ENCODE measurements at places on chromosomes 7 and 10.

DNA sequence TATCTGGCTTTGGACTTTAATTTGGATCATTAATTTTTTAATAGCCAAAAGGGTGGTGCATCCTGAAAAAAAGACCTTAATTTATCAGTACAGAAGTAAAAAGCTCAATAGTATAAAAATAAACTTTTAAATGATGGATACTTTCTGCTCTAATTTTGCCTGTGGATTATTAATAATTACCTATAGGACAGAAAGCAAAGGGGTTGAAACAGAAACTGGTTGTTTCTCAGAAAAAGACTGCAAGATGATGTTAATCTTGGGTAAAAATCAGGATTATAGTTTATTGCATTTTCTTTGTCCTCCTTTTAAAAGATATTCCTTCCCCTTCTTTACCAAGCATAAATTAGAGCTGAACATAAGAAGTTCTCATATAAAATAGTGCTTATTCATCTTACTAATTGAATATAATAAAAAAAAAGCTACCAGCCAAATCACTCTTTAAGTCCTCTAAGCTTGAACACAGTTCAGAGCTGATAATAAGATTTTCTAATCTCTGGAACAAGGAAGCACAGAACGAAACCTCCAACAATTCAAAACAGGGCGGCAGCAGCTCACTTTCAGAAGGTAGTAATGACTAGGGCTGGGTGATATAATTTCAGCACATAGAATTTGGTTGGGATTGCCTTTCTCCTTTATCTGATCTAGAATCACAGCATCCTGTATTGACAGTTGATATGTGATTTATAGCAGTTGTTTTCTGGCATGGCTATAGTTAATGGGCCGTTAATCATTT lies 8.1 kb upstream of the GPR85 start:
- no peaks in the 10 kb centered on the region for H3K36me3 ChIP-seq
- H3K4me3 ChIP-seq = no peak overlapping the region
- H3K27me3 ChIP-seq = no peaks in the 10 kb centered on the region

- no peak for DNase-seq
- no peaks in the 10 kb centered on the region for H3K36me3 ChIP-seq
- H3K27me3 ChIP-seq = no peaks in the 10 kb centered on the region
- H3K27ac ChIP-seq = no peak overlapping the region
These were observed 48.2 kb upstream of the AMPH start for GRCh38 chr7:38679419-38679818.

- no peak overlapping the region for H3K27ac ChIP-seq
- H3K4me1 ChIP-seq = no peaks in the 10 kb centered on the region
- no peak for DNase-seq
- no peak overlapping the region for H3K4me3 ChIP-seq
These were observed 132.8 kb downstream of the GLI3 start for GRCh38 chr7:42104231-42104630.

- H3K4me3 ChIP-seq = no peak overlapping the region
- no peak overlapping the region for H3K27ac ChIP-seq
These were observed 164.8 kb downstream of the CDK14 start for GRCh38 chr7:90760892-90761291.

GRCh38 chr7:131538071-131538812 lies 18.2 kb downstream of the PODXL start:
- no peaks in the 10 kb centered on the region for H3K36me3 ChIP-seq
- no peaks in the 10 kb centered on the region for H3K27me3 ChIP-seq
- no peaks in the 10 kb centered on the region for H3K4me1 ChIP-seq
- no peak for DNase-seq
- H3K4me3 ChIP-seq = no peak overlapping the region

- no peaks in the 10 kb centered on the region for H3K4me1 ChIP-seq
- no peaks in the 10 kb centered on the region for H3K36me3 ChIP-seq
- no peaks in the 10 kb centered on the region for H3K27me3 ChIP-seq
- H3K4me3 ChIP-seq = no peak overlapping the region
- no peak for DNase-seq
- no peak overlapping the region for H3K27ac ChIP-seq
These were observed 56.2 kb upstream of the IGFBP3 start for GRCh38 chr7:45977256-45977780.

DNA sequence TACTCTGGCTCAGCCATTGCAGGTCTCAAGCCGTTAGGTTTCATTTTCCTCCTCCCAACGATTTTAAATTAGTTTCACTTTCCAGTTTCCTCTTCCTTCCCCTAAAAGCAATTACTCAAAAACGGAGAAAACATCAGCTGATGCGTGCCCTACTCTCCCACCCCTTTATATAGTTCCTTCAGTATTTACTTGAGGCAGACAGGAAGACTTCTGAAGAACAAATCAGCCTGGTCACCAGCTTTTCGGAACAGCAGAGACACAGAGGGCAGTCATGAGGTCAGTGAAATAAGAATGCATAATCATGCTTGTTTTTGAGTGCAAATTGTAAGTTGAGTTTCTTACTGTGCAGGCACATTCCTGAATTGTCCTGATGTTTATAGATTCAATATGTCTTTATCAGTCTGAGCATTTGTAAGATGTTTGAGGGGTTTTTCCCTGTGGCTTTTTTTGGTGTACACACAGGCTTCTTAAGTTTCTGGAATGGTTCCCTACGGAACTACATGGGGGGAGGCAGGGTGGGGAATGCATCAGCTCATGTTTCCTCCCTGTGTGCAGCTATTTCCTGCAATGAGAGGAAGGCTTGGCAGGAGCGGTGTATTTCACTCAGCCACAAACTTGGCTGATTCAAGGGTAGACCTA lies at the start of gene IFIT3:
Gene IFIT3, plus strand, starts transcription at position 195 of the 639 bp plus-strand sequence. Its CDS starts 77 bp downstream, at position 272.
- peak within 1 kb of the TSS; percentile 72 for H3K27ac ChIP-seq
- H3K4me3 ChIP-seq = peak within 1 kb of the TSS; percentile 51
- no peaks in the 10 kb centered on the region for H3K27me3 ChIP-seq
- H3K4me1 ChIP-seq = peaks cover 3% of the 10 kb centered on the region

DNA sequence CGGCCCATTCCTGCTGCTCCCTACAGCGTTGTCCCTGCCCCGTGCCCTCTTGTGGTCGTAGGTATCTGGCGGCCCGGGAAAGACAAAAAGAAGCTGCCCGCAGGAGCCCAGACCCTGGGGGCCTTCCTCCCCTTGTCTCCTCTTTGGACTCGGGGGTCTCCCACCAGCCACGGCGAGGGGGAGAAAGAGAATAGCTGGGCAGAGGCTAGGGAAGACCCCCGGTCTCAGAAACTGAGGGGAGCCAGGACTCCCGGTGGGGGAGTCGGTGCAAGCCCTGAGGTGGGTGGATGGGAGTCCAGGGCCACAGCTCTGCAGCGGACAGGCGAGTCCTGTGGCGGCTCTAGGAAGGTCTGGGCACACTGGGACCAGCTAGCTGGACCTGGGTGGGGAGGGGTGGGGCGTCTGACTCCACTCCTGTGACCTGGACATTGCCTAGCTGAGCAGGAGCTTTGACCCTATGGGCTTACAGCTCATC lies 1.3 kb upstream of the SH2D4B start:
- peaks cover 23% of the 10 kb centered on the region for H3K4me1 ChIP-seq
- no peaks in the 10 kb centered on the region for H3K36me3 ChIP-seq
- no peak overlapping the region for H3K27ac ChIP-seq
- DNase-seq = no peak

DNA sequence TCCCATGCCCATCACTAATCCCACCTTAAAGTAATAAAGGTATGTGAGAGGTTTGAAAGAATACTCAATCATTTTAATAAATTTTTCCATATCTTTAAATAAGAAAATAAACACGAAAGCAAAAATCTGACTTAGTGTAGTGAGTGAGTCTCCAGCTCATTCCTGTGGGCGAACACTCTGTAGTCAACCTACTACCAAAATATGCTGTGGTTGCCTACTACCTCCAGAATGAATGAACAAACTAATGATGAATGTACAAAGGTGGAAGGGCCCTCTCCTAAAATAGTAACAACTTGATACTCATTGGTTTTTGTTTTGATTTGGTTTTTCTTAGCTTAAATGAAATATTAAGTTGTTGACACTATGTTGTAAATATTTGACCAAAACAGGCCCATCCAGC lies 195.5 kb upstream of the HPS1 start:
- no peaks in the 10 kb centered on the region for H3K36me3 ChIP-seq
- H3K27ac ChIP-seq = no peak overlapping the region
- no peaks in the 10 kb centered on the region for H3K27me3 ChIP-seq
- H3K4me3 ChIP-seq = no peak overlapping the region

GRCh38 chr7:92827464-92828120 lies 8.8 kb downstream of the CDK6 start:
- H3K36me3 ChIP-seq = no peaks in the 10 kb centered on the region
- no peak for DNase-seq
- H3K27me3 ChIP-seq = no peaks in the 10 kb centered on the region

DNA sequence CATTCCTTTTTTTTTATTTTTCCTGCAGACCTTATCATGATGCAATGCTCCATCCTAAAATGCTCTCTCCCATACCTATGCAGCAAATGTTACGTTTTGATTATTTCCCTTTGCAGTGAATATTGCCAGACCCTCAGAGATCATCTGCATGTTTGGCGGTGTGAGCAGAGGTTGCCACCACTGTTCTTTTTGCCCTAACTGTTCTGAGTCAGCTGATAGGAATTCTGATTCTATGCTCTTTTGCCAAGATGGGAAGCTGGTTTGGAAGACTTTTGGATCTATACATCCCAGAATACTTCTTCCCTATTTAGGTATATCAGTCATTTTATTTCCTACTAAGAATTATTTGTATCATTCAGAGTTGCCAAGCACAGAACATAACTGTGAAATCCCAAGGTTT lies 130.5 kb downstream of the KLF6 start:
- no peak for DNase-seq
- peaks cover 20% of the 10 kb centered on the region for H3K4me1 ChIP-seq
- H3K36me3 ChIP-seq = no peaks in the 10 kb centered on the region
- no peaks in the 10 kb centered on the region for H3K27me3 ChIP-seq

DNA sequence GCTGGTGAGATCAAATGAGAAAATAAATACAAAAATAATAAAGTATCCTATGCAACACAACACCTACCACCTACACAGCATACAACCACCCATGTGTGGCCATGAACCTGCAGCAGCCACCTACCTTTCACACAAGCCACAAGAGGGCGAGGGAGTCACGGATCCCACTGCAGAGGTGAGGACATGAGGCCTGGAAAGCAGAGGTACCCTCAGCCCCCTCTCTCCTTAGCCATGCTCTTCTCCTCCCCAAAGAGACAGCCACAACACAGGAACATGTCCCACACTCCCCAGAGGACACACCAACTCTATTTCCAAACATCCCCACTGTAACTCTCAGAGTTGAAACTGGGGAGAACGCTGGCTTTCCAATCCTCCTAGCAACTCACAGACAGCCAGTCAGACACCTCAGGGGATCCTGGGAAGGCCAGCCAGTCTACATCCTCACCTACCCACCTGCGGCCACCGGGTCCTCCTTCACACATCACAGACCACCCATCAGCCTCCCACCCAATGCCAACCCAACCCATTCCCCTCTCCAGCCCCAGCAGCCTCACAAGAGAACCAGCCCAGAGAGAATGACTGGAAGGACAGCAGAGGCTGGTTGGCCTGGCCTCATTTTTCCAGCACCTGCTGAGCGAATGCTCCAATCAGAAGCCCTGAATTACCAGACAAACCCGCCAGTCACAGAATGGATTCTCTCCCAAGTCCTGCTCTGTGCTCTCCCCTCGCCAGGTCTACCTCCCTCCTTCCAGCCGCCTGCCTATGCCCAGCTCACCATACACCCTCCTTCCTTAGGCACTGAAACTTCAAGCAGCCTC lies 18.4 kb downstream of the DLG5 start:
- H3K4me3 ChIP-seq = no peak overlapping the region
- no peak overlapping the region for H3K27ac ChIP-seq
- H3K36me3 ChIP-seq = no peaks in the 10 kb centered on the region
- no peaks in the 10 kb centered on the region for H3K4me1 ChIP-seq
- no peaks in the 10 kb centered on the region for H3K27me3 ChIP-seq
- DNase-seq = no peak

DNA sequence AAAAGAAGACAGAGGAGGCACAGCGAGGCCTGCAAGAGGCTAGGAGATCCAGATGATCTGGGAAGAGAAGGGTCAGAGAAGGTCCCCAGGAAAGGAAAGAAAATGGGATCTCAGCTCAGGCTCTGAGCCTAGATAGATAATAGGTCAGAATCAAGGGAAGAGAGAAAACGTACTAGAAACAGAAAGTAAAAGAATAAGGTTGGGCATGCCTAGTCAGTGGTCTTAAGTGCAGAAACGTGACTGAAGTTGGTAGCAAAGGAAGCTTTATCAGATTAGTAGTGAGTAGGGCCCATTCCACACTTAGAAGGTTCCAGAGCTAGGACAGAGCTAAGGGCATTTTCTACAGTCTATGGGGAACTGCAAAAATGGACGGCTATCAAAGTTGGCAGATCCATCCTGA lies 84.8 kb upstream of the ASAH2 start:
- H3K27ac ChIP-seq = no peak overlapping the region
- no peaks in the 10 kb centered on the region for H3K27me3 ChIP-seq
- H3K36me3 ChIP-seq = no peaks in the 10 kb centered on the region
- no peaks in the 10 kb centered on the region for H3K4me1 ChIP-seq
- no peak for DNase-seq

DNA sequence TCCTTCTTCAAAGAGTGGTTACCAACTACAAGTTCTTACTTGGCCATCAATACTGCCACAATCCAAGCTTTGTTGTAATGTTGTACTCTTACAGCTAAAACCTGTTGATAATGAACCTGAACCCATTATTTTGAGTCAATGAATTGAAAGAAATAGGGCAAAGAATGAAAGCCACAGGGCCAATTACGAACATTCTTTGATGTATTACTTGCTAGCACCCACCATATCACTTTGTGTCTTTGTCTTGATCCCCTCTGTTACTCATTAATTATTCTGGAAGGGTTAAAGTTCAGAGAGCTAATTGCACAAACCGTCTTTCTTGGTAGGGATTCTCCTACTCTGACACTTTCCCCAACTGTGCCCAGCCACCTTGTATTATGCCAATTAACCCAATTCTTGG lies 53.2 kb upstream of the TFEC start:
- no peak overlapping the region for H3K27ac ChIP-seq
- H3K4me3 ChIP-seq = no peak overlapping the region
- H3K36me3 ChIP-seq = no peaks in the 10 kb centered on the region
- no peak for DNase-seq
- H3K4me1 ChIP-seq = no peaks in the 10 kb centered on the region

DNA sequence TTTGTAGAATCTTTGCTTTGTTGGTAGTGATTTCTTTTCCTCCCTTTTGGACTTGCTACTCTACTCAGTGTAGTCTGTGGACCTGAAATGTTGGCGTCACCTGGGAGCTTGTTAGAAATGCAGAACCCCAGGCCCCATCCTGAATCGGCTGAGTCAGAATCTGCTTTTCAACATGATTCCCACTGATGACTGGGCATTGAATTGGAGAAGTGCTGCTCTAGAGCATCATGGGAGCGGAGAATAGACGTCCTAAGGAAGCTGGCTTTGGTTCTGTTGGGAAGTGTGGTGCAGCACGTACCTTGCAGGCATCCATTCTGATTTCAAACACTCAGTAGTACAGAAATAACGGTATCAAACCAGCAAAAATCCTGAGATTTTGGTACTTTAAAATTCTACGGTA lies 54.7 kb downstream of the RBM33 start:
- no peak for DNase-seq
- H3K4me3 ChIP-seq = no peak overlapping the region
- no peaks in the 10 kb centered on the region for H3K4me1 ChIP-seq
- H3K36me3 ChIP-seq = peaks cover 42% of the 10 kb centered on the region
- H3K27me3 ChIP-seq = no peaks in the 10 kb centered on the region

All from thymus (tissue), 14 donors.